Pancreas (tissue), 10 donors: ENCODE measurements at places on chromosomes 13 and 19. TPM values are rescaled to one million over a fixed set of nuclear protein-coding genes. Genes with fewer than 3 reads are reported as not detected.

DNA sequence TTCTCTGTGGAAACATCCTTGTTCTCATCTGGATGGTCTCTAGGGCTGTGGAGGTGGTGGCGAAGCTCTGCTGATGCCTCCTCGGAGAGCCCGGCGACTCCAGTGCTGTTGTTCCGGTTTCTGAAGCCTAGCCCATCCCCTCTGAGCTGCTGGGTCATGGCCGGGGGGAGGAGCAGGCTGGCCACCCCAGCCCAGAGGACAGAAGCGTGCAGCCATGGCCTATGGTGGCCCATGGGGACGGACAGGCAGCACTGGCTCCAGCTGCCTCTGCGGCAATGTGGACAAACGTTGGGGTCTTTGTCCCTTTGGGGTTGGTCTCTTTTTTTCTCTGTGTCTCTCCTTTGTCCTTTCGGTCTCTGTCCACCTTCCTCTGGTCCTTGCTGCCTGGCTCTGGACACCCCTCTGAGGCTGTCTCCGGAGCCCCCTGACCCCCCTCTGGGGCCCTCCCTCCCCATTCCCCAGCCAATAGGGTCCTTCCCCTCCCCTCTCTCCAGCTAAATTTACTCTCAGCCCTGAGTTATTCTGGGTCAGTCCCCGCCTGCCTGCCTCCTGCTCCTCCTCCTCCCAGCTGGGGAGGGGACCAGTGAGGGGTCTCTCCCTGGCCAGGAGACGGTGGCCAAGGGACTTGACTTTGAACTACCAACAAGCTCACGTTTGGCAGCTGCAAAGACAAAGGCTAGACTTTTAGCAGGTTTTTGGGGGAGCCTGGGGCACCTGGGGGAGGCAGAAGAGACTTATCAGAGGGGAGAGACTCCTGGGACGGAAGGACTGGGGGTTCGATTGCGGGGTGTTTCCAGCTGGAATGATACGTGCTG is at the start of gene HRC:
HRC (minus strand) TSS at position 392 of the 815 bp plus-strand sequence; CDS start at position 233, 159 bp downstream.
- H3K4me1 ChIP-seq, result peaks cover 9% of the 10 kb centered on the region
- DNase-seq, result no peak
- no peak within 1 kb of the TSS for H3K4me3 ChIP-seq
- H3K27me3 ChIP-seq, result no peaks in the 10 kb centered on the region
- H3K27ac ChIP-seq, result no peak within 1 kb of the TSS

The ARHGAP33 gene
- 11.7 TPM for total RNA-seq

GRCh38 chr13:46211483-46212351 is at the start of gene LRRC63:
TSS of gene LRRC63 (plus strand) at chr13:46211928. CDS start at chr13:46213035, 1,107 bp downstream.
- peak; percentile 61 for DNase-seq
- no peaks in the 10 kb centered on the region for H3K36me3 ChIP-seq
- H3K27ac ChIP-seq, result no peak within 1 kb of the TSS
- no peaks in the 10 kb centered on the region for H3K27me3 ChIP-seq
- H3K4me3 ChIP-seq, result peak within 1 kb of the TSS; percentile 21

GRCh38 chr19:3554254-3555083 is 2.9 kb downstream of the MFSD12 start:
- no peak overlapping the region for H3K27ac ChIP-seq
- H3K27me3 ChIP-seq, result no peaks in the 10 kb centered on the region
- H3K36me3 ChIP-seq, result no peaks in the 10 kb centered on the region
- no peak overlapping the region for H3K4me3 ChIP-seq
- DNase-seq, result no peak

The IZUMO2 gene
- not detected for total RNA-seq

DNA sequence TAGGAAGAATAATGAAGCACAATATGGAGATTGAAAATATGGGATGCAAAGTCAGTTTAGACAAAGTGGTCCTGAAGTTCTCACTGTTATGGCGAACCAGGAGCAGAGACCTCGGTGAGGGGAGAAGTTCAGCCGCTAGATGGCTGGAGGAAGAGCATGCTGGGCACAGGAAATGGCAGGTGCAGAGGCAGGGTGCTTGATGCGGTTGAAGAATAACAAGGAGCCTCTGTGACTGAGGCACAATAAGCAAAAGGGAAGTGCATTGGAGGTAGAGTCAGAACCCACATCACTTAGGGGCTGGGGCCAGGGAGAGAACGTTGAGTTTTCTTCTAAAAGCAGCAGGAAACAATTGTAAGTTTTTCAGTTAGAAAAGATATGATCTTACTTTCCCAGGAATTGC is 1725.2 kb downstream of the EFNB2 start:
- H3K36me3 ChIP-seq, result no peaks in the 10 kb centered on the region
- H3K4me3 ChIP-seq, result no peak overlapping the region
- H3K4me1 ChIP-seq, result no peaks in the 10 kb centered on the region
- no peak for DNase-seq

GRCh38 chr13:59492030-59492636 is 671.6 kb downstream of the DIAPH3 start:
- H3K4me1 ChIP-seq, result no peaks in the 10 kb centered on the region
- no peak overlapping the region for H3K4me3 ChIP-seq
- H3K27me3 ChIP-seq, result no peaks in the 10 kb centered on the region
- no peak for DNase-seq

GRCh38 chr13:94346261-94347019 is 133.0 kb downstream of the DCT start:
- H3K4me3 ChIP-seq, result no peak overlapping the region
- H3K27me3 ChIP-seq, result no peaks in the 10 kb centered on the region
- H3K36me3 ChIP-seq, result no peaks in the 10 kb centered on the region
- no peaks in the 10 kb centered on the region for H3K4me1 ChIP-seq
- no peak overlapping the region for H3K27ac ChIP-seq
- DNase-seq, result no peak

DNA sequence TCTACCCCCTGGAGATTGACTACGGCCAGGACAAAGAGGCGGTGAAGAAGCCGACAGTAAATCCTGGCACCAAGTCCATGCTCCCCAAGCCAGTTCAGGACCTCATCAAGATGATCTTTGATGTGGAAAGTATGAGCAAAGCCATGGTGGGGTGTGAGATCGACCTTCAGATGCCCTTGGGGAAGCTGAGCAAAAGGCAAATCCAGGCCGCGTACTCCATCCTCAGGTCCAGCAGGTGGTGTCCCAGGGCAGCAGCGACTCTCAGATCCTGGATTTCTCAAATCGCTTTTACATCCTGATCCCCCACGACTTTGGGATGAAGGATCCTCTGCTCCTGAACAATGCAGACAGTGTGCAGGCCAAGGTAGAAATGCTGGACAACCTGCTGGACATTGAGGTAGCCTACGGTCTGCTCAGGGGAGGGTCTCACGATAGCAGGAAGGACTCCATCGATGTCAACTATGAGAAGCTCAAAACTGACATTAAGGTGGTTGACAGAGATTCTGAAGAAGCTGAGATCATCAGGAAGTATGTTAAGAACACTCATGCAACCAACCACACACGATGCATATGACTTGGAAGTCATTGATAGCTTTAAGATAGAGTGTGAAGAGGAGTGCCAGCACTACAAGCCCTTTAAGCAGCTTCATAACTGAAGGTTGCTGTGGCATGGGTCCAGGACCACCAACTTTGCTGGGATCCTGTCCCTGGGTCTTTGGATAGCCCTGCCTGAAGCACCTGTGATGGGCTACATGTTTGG is 24.0 kb upstream of the ANKRD10 start:
- H3K4me1 ChIP-seq, result no peaks in the 10 kb centered on the region
- no peak overlapping the region for H3K4me3 ChIP-seq
- no peaks in the 10 kb centered on the region for H3K27me3 ChIP-seq

GRCh38 chr19:14407605-14408484 is 11.3 kb downstream of the DDX39A start:
- no peaks in the 10 kb centered on the region for H3K27me3 ChIP-seq
- no peak for DNase-seq
- H3K4me3 ChIP-seq, result no peak overlapping the region
- H3K36me3 ChIP-seq, result peaks cover 37% of the 10 kb centered on the region
- no peak overlapping the region for H3K27ac ChIP-seq

GRCh38 chr19:19570571-19570970 is 32.5 kb downstream of the CILP2 start:
- H3K27ac ChIP-seq, result no peak overlapping the region
- DNase-seq, result no peak

GRCh38 chr13:75225288-75226032 is 256.5 kb downstream of the TBC1D4 start:
- H3K27me3 ChIP-seq, result no peaks in the 10 kb centered on the region
- DNase-seq, result no peak
- H3K36me3 ChIP-seq, result no peaks in the 10 kb centered on the region
- H3K4me1 ChIP-seq, result no peaks in the 10 kb centered on the region
- no peak overlapping the region for H3K4me3 ChIP-seq

GRCh38 chr19:8204961-8205360 is 4.2 kb upstream of the CERS4 start:
- H3K4me3 ChIP-seq, result no peak overlapping the region
- H3K36me3 ChIP-seq, result no peaks in the 10 kb centered on the region
- H3K27me3 ChIP-seq, result no peaks in the 10 kb centered on the region
- DNase-seq, result peak; percentile 90
- peaks cover 34% of the 10 kb centered on the region for H3K4me1 ChIP-seq

The NR2F6 gene
- 51.2 TPM for total RNA-seq

The ARHGEF18 gene
- 24.7 TPM for total RNA-seq

DNA sequence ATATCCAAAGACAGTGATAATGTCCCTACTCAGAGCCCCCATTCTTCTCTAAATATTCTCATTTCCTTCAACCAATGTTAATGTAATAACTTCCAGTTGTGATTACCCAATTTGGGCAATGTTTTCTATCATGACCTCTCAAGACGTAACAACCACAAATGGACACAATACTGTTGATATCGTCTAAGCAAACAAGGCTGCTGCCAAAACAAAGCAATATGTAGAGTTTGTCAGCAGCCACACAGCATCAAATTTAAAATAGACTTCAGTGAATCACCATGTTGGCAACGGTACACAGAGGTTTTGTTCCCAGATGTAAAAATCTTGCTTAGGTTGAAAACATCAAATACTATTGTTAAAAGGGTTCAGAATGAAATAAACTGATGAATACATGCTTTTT is 205.1 kb downstream of the DACH1 start:
- H3K4me1 ChIP-seq, result no peaks in the 10 kb centered on the region
- no peak overlapping the region for H3K4me3 ChIP-seq
- no peaks in the 10 kb centered on the region for H3K27me3 ChIP-seq
- no peak for DNase-seq

The SAMD1 gene
- total RNA-seq, result 24.3 TPM

- no peak overlapping the region for H3K27ac ChIP-seq
- no peaks in the 10 kb centered on the region for H3K4me1 ChIP-seq
- no peaks in the 10 kb centered on the region for H3K27me3 ChIP-seq
- no peak for DNase-seq
- no peaks in the 10 kb centered on the region for H3K36me3 ChIP-seq
These were observed 371.7 kb downstream of the RBM26 start for GRCh38 chr13:79034341-79034740.

DNA sequence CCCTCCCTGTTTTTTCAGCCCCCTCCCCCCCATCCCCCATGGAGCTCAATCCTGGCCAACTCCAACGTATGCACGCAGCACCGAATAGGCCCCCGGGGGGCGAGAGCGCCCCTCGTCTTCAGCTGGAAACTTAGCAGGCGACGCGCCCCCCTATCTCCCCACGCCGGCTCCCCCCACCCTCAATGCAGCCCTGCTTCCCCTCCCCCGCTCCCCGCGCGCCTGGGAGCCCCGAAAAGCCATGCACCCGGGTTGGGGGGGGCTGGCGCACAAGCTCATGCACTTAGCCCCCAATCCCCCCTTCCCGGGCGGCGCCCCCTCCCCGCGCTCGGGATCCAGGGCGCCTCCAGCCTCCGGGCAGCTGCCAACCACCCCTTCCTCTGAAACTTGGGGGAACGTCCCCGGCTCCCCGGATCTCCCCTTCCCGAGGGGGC is 508 bp downstream of the ZBTB7A start:
- H3K4me1 ChIP-seq, result peaks cover 23% of the 10 kb centered on the region
- no peaks in the 10 kb centered on the region for H3K27me3 ChIP-seq
- H3K4me3 ChIP-seq, result peak overlapping the region; percentile 67
- peak overlapping the region; percentile 84 for H3K27ac ChIP-seq
- no peaks in the 10 kb centered on the region for H3K36me3 ChIP-seq

DNA sequence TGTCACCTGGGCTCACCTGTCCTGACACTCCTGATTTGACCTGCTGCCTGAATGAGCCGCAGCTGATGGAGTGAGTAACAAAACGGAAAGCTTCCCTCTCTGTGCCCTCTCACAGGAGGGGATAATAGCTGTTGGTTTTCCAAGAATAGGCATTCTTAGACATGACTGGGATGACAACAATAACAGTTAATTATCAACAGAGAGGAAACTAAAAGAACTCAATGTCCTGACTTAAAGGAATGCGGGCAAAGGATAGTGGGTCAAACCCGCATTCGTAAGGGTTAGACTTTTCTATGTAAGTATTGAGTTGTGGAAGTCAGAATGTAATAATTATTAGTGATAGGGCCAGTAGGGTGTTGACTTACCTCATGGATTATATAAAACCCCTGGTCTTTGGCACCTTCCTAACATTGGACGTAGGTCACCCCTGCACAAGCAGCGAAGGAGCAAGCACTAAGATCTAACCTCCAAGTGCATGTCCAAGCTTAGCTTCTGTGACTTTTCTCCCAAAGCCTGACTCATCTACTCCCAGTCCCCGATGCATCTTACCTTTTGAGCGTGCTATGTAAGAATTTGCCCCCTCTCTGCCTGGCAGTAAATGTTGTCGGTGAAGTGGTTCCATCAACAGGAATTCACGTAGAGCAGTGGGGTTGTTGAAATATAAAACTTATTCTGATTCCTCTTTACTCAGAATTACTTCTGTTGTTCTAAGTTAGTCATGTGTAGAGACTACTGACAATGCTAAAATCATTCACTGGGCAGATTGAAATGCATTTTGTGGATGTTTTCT is 442.3 kb downstream of the FGF9 start:
- H3K27me3 ChIP-seq, result no peaks in the 10 kb centered on the region
- no peak for DNase-seq
- no peak overlapping the region for H3K27ac ChIP-seq
- no peak overlapping the region for H3K4me3 ChIP-seq
- no peaks in the 10 kb centered on the region for H3K36me3 ChIP-seq

DNA sequence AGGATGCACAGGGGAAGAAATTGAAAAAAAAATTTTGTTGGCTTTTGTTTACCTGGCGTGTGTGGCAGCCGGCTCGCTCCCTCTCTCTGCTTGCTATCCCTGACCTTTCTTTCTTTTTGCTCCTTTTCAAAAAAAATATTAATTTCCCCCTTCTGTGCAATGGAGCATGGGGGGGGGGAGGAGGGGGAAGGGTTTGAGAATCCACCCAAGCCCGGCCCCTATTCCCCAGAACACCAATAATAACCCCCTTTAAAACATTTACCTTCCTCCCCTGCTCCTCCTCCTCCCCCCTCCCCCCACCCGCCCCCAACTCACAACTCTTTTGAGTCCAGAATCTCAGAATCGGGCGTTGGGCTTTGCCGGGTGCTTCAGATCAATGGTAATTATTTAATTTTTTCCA is 28.4 kb downstream of the NFIX start:
- peak overlapping the region; percentile 87 for H3K27ac ChIP-seq
- peaks cover 13% of the 10 kb centered on the region for H3K4me1 ChIP-seq
- DNase-seq, result no peak
- peak overlapping the region; percentile 41 for H3K4me3 ChIP-seq
- H3K36me3 ChIP-seq, result no peaks in the 10 kb centered on the region

- no peaks in the 10 kb centered on the region for H3K36me3 ChIP-seq
- no peaks in the 10 kb centered on the region for H3K27me3 ChIP-seq
- no peak overlapping the region for H3K4me3 ChIP-seq
These were observed 6.5 kb upstream of the ZNF444 start for GRCh38 chr19:56134654-56134921.
